ENCODE measurements at places on chromosomes 6 and 20.

GRCh38 chr6:5737460-5737859, 269.3 kb downstream of the NRN1 start:
- no peak for DNase-seq

- DNase-seq: no peak
Observed at GRCh38 chr6:146337376-146337775, 206.3 kb upstream of the RAB32 start.

GRCh38 chr6:79048611-79049010, 29.4 kb downstream of the PHIP start:
- no peak for DNase-seq

GRCh38 chr6:135941275-135942025, 89.9 kb downstream of the PDE7B start:
- DNase-seq: no peak

DNA sequence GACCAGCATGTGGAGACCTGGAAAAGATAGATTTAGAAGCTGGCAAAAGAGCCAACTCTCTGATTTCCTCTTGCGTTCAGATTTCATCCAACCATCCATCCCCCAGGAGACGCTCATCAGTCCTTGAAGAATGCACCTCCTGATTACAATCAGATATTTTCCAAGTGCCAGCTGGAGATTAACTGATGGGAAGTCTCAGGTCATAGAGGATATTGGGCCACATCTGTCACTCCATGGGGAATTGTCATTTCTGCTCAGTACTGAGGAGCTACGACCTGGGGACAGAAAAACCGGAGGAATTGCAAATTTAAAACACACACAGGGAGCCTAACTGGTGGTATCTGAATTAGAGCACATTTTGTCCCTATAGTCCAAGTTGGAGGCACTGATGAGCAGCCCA, 496.2 kb upstream of the SULF2 start:
- DNase-seq: no peak

DNA sequence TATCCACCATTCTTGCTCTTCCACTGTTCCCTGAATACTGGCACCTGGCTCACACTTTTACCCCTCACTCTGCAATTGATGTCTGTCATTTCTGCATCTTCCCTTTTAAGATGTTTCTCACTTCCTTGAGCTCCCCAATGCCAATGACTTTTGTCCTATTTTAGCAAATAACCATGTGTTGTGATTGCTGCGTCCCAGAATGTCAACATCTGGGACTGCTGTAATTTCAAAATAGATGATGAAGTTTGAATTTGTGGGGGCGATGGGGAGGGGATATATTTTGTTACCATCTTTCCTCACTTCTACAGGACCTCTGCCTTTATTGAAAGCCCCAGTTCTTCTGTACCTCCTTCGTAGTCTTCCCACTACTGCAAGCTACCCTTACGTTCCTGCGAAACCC, 40.0 kb upstream of the ADGRF5 start:
- DNase-seq: no peak

DNA sequence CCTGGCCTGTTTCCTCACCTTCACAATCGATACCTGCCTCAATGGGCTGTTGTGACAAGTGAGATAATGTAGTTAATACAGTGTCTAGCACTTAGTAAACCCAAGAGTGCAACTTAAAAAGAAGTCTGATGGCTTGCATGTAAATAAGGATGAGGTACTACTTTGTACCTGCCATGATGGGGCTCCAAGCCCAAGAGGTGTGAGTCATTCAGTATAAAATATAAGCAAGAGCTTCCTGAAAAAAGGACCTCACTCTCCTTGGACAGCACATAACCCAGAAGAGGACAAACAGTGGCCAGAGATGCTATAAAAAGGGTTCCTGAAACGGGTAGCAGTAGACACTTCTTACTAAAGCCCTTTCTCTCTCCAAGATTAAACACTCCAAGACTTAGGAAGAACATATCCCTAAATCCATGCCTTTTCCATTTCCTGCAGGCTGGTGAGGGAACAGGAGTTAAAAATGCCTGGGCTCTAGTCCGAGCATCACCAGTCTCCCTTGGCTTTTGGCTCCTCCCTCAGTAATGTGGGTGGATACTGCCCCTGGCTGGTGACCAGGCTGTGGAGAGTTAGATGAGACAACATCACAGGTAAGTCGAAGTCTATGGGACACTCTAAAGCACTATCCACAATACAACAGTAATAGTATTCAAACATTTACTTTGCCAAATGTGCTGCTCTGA, 4.3 kb downstream of the UBE2V1 start:
- no peak for DNase-seq

DNA sequence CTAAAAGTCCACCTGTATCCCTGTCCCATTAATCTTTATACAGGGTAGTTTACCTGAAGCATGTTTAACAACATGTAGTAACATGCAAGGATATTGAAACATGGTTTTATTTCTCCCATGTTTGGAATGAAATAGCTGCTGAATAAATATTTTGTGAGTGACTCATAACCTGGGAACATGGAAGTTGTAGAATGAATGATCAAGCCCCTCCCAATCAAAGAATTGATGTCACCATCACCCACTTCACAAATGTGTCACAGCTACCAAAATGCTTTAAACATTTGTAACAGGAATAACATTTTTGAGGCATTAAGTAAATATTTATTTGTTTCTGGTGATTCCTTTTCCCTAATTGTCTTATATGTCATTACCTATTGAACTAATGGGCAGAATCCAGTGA, 58.9 kb upstream of the TNFAIP3 start:
- no peak for DNase-seq

- DNase-seq: no peak
Observed at GRCh38 chr6:125444006-125444923, 142.5 kb upstream of the HDDC2 start.

All from activated effector memory CD4-positive, alpha-beta T cell treated with Interleukin-2 at 50 U/mL for 16 hours (primary cell).